ENCODE measurements at places on chromosomes 1 and 21. TPM values are rescaled to one million over a fixed set of nuclear protein-coding genes. Genes with fewer than 3 reads are reported as not detected.

ALDH9A1 gene
- 135 TPM for total RNA-seq

KRTAP27-1 gene
- total RNA-seq = not detected

C1orf56 gene
- total RNA-seq = 4.7 TPM

EFNA3 gene
- total RNA-seq = 1.7 TPM

AKT3 gene
- total RNA-seq = 10.1 TPM

DUSP23 gene
- total RNA-seq = 38.4 TPM

GSTM3 gene
- 16.3 TPM for total RNA-seq

ENAH gene
- 91.8 TPM for total RNA-seq

AHCYL1 gene
- 33.0 TPM for total RNA-seq

SLC30A10 gene
- not detected for total RNA-seq

MAB21L3 gene
- total RNA-seq = not detected

ELF3 gene
- 0.06 TPM for total RNA-seq

NBPF11 gene
- 4.0 TPM for total RNA-seq

KLHL12 gene
- total RNA-seq = 30.7 TPM

TCEA3 gene
- 1.5 TPM for total RNA-seq

SLFNL1 gene
- total RNA-seq = 0.17 TPM

SMPDL3B gene
- not detected for total RNA-seq

LAPTM5 gene
- total RNA-seq = 1.2 TPM

MTARC1 gene
- 2.5 TPM for total RNA-seq

ARPC5 gene
- total RNA-seq = 226 TPM

PLA2G2C gene
- not detected for total RNA-seq

C1orf87 gene
- total RNA-seq = not detected

OVAAL gene
- total RNA-seq = 0.11 TPM

KDF1 gene
- total RNA-seq = not detected

Measured in LHCN-M2 (cell line).